ENCODE measurements at places on chromosomes 4 and X.

- no peak for DNase-seq
Observed at GRCh38 chr4:74631338-74631737, 163.0 kb downstream of the BTC start.

DNA sequence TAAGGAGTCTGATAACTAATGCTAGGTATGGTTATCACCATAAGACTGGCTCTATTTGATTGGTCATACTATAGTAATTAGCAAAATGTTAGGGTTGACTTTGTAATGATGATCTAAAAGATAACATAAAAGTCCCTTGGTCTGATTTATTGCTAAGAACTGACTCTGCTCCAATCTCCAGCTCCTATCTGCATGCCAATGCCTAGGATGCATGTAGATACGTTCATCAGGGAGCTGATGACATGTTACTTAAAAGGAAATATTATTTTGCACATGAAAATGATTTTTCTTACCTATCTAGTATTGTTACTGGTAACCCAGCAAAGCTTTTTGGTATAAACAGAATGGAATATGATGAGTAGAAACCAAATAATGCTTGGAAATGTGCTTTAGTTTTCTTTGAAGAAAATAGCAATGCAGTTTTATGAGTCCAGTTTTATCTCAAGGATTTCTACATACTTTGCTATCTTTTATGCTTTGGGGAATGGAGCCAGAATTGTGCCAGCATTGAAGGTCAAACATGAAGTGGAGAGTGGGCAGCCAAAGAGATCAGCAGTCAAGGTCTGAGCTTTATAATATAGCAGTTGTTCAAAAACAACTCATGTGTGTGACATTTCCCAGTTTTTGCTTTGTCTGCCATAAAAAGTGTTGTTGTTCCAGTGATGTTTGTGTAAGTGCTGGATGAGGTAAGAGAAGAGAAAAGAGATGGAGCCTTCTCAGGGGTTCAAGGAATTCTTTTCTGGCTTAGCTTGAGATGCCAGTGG lies 121.0 kb downstream of the ARHGAP24 start:
- no peak for DNase-seq

DNA sequence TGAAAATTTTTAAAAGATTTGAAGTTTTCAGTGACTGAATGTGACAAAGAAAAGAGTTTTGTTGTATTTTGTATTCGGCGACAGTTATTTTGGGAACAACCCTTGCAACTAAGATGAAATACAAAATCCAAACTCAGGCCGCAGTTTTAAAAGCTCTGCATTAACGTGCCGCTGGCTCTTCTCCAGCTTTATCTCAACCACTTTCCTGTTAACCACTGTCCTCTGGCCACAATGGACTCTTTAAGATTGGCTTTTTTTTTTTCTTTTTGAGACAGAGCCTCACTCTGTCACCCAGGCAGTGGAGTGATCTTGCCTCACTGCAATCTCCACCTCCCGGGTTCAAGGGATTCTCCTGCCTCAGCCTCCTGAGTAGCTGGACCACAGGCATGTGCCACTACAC lies 22.1 kb upstream of the AMTN start:
- DNase-seq = no peak

DNA sequence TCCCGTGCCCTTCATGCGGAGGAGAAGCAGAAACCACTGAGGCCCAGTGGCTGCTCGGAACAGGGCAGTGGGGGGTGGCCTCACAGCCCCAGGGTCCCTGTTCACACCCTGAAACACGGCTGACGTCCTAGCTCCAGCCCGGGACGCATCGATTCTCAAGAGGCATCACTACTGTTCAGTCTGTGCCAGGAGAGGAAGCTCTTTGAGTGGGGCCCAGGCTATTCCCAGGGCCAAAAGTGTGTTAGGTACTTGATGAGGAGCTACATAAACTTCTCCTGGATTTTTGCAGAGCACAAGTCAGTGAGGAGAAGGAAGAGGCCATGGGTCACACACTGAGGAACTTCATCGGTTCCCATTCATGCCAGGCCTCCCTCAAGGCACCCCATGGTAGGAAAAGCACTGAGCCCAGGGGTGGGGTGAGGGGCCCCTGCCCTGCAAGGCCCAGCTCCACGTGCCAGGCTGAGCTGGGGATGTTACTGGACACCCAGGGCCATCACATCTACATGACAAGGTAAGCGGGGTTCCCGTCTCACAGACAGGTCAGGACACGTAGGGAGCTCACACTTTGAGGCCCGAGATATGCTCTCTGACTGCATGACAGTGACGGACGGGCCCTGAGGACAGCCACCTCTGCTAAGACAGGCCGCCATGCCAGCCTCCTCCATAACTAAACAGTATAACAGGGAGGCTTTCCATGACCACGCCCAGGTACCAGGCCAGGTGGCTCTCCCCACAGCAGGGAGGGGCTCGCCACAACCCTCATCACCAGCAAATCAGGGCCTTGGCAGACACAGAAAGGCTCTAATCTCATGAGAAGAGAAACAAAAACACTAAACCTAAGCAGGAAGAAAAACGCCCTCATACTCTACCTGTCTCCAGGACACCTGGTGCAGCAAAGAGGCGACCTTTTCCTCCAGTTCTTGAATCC lies 12.4 kb downstream of the TNIP2 start:
- no peak for DNase-seq

DNA sequence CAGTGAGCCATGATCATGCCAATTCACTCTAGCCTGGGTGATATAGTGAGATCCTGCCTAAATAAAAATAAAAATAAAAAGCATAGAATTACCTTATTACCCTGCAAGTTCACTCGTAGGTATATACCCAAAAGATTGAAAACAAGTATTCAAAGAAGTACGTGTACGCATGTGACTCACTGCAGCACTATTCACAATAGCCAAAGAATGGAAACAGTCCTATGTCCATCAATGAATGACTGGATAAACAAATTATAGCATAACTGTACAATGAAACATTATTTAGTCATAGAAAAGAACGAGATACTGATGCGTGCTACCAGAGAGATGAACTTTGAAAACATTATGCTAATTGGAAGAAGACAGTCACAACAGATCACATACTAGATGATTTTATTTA lies 204.6 kb upstream of the DIAPH2 start:
- DNase-seq = no peak

- no peak for DNase-seq
Observed at GRCh38 chr4:64539234-64539849, 130.1 kb upstream of the TECRL start.

All from CD4-positive, alpha-beta T cell treated with Interleukin-1 beta for 1 hour (primary cell).